ENCODE measurements at places on chromosomes 12 and 14.
A peak's percentile ranks its signal among the peaks of the same experiment; 100 is the strongest.

- no peak for DNase-seq
Measured at GRCh38 chr14:21867541-21867940, 193.9 kb upstream of the OR4E1 start.

- DNase-seq, result no peak
Measured at GRCh38 chr14:88181072-88181471, 142.0 kb downstream of the KCNK10 start.

GRCh38 chr14:55373784-55374705 is 37.6 kb downstream of the ATG14 start:
- no peak for DNase-seq

DNA sequence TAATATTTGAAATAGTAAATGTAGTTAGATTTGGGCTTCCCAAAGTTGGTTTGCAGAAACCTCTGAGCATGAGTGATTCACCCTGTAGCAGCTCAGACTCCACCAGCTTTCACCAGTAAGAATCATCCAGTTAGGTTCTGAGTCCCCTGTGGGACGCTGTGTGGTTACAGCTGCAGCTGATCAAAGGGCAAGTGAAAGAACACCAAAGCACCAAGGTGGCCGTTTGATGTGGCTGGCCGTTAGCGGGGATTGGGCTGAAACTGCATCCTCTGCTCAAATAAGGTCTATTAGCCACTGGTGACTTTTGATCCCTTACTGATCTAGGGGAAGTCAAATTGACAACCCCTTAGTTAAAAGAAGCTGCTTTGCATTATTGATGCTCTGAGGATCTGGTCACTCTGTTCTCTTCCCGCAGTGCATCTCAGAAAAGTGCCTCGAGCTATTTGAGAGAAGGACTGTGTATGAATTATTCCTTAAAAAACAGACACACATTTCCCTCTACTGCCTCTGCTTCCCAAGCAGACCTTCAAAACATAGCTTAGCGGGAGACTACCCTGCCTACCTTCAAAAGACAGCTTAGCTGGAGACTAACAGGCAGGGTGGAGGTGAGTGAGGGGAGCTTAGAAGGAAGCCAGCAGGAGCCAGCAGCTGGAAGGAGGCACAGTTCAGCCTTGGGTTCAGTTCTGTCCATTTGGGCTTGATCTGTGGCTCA is 3.7 kb downstream of the ABHD12B start:
- peak; percentile 28 for DNase-seq

DNA sequence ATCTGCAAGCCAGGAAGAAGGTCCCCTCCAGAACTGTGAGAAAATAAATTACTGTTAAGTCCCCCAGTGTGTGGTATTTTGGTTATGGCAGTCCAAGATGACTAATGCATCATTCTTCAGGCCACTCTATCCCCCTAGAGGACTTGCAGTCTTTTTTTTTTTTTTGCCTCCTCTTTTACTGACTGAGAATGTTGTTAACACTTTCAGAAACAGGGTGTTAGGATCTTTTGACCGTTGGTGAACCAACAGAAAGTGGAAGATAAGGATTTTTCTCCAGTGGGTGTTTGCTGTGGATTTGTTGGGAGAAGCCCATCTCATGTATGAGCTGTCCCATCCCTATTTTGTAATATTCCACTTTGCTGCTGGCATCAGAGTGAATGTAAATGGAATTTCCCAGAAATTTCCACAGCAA is 37.8 kb downstream of the MARK3 start:
- DNase-seq, result no peak

- DNase-seq, result no peak
Measured at GRCh38 chr14:72678356-72678755, 215.5 kb downstream of the DPF3 start.

Data from stimulated activated CD4-positive, alpha-beta T cell treated with anti-CD3 and anti-CD28 coated beads, Interleukin-12 subunit alpha, Interleukin-12 subunit beta, amount 100 ng/mL, for 4 hours (primary cell).